Activated CD8-positive, alpha-beta T cell treated with anti-CD3 and anti-CD28 coated beads, Interleukin-2, amount 10 ng/mL, durations not matched to agents 7 days and 5 days (primary cell): ENCODE measurements at places on chromosomes 3 and 15. TPM values are rescaled to one million over a fixed set of nuclear protein-coding genes. Genes with fewer than 3 reads are reported as not detected.

Gene CCR8
- total RNA-seq = 0.55 TPM

Gene ADIPOQ
- not detected for total RNA-seq

Gene AADAC
- not detected for total RNA-seq

Gene TMC3
- not detected for total RNA-seq

DNA sequence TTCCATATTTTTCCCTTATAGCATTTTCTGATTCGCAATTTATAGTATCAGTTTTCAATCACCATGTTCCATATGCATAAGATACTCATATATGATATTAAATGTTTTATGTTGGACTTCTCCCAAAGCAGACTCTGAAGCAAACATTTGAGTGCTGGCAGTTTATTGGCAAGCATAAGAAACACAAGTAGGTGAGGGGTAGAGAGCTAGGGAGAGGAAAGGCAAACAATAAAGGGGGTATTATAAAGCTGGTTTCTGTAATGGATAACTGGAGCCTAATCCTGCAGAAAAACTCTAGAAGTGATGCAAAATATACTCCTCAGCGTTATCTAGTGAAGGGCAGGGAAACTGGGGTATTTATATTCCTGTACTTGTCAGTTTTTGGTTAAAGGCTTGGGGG is 491.5 kb upstream of the TGFBR2 start:
- H3K4me1 ChIP-seq = peaks cover 3% of the 10 kb centered on the region
- H3K27me3 ChIP-seq = no peaks in the 10 kb centered on the region
- no peak overlapping the region for H3K27ac ChIP-seq

GRCh38 chr3:127784865-127785710 is 37.2 kb downstream of the MGLL start:
- no peak overlapping the region for H3K4me3 ChIP-seq
- peaks cover 3% of the 10 kb centered on the region for H3K27me3 ChIP-seq
- DNase-seq = no peak

- no peak overlapping the region for H3K27ac ChIP-seq
- H3K36me3 ChIP-seq = peaks cover 16% of the 10 kb centered on the region
- H3K4me1 ChIP-seq = no peaks in the 10 kb centered on the region
- H3K27me3 ChIP-seq = no peaks in the 10 kb centered on the region
- no peak for DNase-seq
Measured at GRCh38 chr3:197169028-197169427, 129.4 kb downstream of the DLG1 start.

- DNase-seq = no peak
- no peaks in the 10 kb centered on the region for H3K4me1 ChIP-seq
- no peak overlapping the region for H3K27ac ChIP-seq
- no peak overlapping the region for H3K4me3 ChIP-seq
- peaks cover 3% of the 10 kb centered on the region for H3K36me3 ChIP-seq
Measured at GRCh38 chr15:82742134-82742533, 32.5 kb upstream of the AP3B2 start.

DNA sequence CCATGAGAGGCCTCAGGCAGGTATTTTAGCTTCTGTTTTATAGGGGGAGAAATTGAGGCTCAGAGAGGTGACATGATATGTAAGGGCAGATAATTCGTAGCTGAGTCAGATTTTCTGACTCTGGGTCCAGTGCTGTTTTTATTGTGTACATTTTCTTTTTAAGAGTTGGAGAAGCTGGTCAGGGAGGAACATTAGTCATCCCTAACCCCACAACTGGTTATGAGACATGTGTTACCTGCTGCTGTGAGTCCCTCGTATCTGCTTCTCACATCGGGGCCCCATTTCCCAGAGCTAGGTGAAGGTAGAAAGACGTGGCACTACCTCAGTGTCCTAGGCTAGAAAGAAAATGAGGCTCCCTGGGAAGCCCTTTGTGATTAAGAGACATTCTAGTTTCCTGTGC is 28.6 kb downstream of the GALNT15 start:
- no peak overlapping the region for H3K4me3 ChIP-seq
- DNase-seq = no peak
- H3K36me3 ChIP-seq = no peaks in the 10 kb centered on the region
- H3K4me1 ChIP-seq = peaks cover 6% of the 10 kb centered on the region

GRCh38 chr3:177150970-177151627 is 46.2 kb downstream of the TBL1XR1 start:
- DNase-seq = no peak
- H3K27me3 ChIP-seq = no peaks in the 10 kb centered on the region
- H3K4me1 ChIP-seq = peaks cover 52% of the 10 kb centered on the region
- no peak overlapping the region for H3K4me3 ChIP-seq
- peaks cover 24% of the 10 kb centered on the region for H3K36me3 ChIP-seq

- H3K36me3 ChIP-seq = no peaks in the 10 kb centered on the region
- no peaks in the 10 kb centered on the region for H3K27me3 ChIP-seq
- no peak for DNase-seq
- H3K4me3 ChIP-seq = no peak overlapping the region
Measured at GRCh38 chr3:60743631-60744164, 507.6 kb downstream of the FHIT start.

DNA sequence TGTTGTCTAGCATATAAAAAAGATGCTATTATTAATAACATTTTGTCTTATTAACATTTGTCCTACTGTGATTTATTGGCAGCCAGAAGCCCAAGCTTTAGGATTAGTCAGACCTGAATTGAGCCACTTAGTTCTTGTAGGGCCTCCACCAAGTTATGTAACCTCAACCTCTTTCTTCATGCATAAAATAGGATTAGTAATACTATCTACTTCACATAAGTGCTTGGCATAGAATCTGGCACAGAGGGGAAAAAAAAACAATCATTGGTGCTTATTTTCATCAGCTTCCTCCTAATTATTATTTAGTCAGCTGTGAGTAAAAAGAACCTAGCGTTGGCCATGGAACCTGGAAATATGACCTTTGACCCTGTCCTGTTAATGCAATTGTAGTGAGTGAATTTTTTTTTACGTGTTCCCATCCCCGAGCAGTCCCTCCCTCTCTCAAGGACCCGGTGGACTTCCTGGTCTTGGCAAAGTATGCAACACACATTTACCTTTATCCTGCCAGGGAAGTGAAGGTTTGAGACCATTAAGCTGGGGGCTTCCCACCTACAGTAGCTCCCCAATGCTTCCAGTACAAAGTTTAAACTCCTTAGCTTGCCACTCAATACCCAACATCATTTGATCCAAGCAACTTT is 136.8 kb downstream of the FHIT start:
- H3K27me3 ChIP-seq = no peaks in the 10 kb centered on the region
- peaks cover 10% of the 10 kb centered on the region for H3K4me1 ChIP-seq
- no peak overlapping the region for H3K4me3 ChIP-seq
- no peak for DNase-seq
- no peak overlapping the region for H3K27ac ChIP-seq
